Ovary (tissue), 10 donors: ENCODE measurements at places on chromosomes 2 and 18. TPM values are rescaled to one million over a fixed set of nuclear protein-coding genes. Genes with fewer than 3 reads are reported as not detected.

C1GALT1C1L gene
- not detected for total RNA-seq

MDH1B gene
- 0.83 TPM for total RNA-seq

CCBE1 gene
- total RNA-seq: 43.9 TPM

CLEC4F gene
- total RNA-seq: 0.22 TPM

MALL gene
- total RNA-seq: 0.63 TPM

GNLY gene
- 2.1 TPM for total RNA-seq

EGR4 gene
- not detected for total RNA-seq

GRCh38 chr2:171512014-171512413 lies 10.3 kb upstream of the CYBRD1 start:
- H3K27me3 ChIP-seq: no peaks in the 10 kb centered on the region
- H3K4me3 ChIP-seq: no peak overlapping the region
- H3K27ac ChIP-seq: no peak overlapping the region
- no peaks in the 10 kb centered on the region for H3K4me1 ChIP-seq
- H3K36me3 ChIP-seq: no peaks in the 10 kb centered on the region

GRCh38 chr18:8514409-8514808 lies 94.8 kb upstream of the RAB12 start:
- no peaks in the 10 kb centered on the region for H3K36me3 ChIP-seq
- DNase-seq: no peak
- H3K4me3 ChIP-seq: no peak overlapping the region
- H3K27ac ChIP-seq: no peak overlapping the region
- H3K27me3 ChIP-seq: no peaks in the 10 kb centered on the region

DNA sequence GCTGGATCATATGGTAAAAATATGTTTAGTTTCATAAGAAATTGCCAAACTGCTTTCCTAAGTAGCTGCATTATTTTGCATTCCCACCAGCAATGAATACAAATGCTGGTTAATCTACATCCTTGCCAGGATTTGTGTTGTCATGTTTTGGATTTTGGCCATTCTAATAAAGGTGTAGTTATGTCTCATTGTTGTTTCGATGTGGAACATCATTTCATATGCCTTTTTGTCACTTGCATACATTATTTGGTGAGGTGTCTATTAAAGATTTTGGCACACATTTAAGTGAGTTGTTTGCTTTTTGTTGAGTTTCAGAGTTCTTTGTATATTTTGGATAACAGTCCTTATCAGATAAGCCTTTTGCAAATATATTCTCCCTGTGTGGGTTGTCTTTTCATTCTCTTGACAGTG lies 299.2 kb upstream of the TFPI start:
- no peak for DNase-seq
- H3K27me3 ChIP-seq: no peaks in the 10 kb centered on the region
- H3K4me3 ChIP-seq: no peak overlapping the region
- no peaks in the 10 kb centered on the region for H3K36me3 ChIP-seq

- no peaks in the 10 kb centered on the region for H3K27me3 ChIP-seq
- H3K4me1 ChIP-seq: no peaks in the 10 kb centered on the region
- H3K4me3 ChIP-seq: no peak overlapping the region
- no peak for DNase-seq
- H3K36me3 ChIP-seq: no peaks in the 10 kb centered on the region
Observed at GRCh38 chr2:24058564-24059271, 9.2 kb downstream of the FKBP1B start.

DNA sequence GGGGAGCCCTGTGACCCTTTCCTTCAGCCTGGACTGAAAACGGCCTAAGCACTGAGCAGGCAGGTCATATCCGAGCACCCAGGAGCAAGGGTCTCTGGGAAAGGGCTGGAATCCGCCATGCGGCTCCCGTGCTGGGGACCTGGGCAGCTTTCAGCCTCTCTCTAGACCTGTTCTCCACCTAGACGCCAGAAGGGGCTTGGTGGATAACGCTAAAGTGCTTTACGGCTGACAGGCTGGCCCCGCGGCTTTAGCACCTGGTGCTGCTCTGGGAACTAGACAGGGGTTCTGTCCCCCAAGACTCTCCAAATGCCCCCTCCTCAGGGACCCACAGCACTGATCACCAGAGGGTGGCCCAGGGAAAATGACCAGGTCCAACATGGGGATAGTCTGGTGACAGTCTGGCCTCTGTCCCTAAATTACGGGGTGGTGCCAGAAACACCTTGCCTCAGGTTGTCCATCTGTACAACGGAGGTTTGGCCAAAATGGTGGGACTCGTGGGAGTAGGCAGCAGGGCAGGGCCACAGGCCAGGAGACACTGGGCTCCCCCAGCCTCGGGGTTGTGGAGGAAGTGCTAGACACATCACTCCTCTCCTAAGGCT lies 13.0 kb downstream of the SDC1 start:
- DNase-seq: no peak
- H3K4me1 ChIP-seq: peaks cover 11% of the 10 kb centered on the region
- H3K4me3 ChIP-seq: no peak overlapping the region

DNA sequence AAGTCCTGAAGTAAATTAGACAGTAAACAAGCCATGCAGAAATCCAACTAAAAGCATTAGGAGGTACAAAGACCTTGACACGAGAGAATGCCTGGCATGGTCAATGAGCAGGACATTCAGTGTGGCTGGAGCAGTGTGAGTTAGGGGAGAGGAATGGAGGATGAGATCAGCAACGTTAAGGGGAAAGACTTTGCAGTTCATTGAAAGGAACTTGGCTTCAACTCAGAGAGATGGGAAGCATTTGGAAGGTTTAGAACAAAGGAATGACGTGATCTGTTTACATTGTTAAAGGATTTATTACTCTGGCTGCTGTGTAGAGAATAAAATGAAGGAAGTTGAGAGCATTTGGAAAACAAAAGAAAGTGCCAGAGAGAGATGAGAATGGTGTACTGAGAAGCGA lies 621.3 kb downstream of the XIRP2 start:
- H3K27ac ChIP-seq: no peak overlapping the region
- no peak overlapping the region for H3K4me3 ChIP-seq
- DNase-seq: no peak
- no peaks in the 10 kb centered on the region for H3K36me3 ChIP-seq
- no peaks in the 10 kb centered on the region for H3K4me1 ChIP-seq

- H3K27ac ChIP-seq: no peak overlapping the region
- no peaks in the 10 kb centered on the region for H3K36me3 ChIP-seq
- no peaks in the 10 kb centered on the region for H3K4me1 ChIP-seq
Observed at GRCh38 chr2:665340-666073, 11.7 kb downstream of the TMEM18 start.

DNA sequence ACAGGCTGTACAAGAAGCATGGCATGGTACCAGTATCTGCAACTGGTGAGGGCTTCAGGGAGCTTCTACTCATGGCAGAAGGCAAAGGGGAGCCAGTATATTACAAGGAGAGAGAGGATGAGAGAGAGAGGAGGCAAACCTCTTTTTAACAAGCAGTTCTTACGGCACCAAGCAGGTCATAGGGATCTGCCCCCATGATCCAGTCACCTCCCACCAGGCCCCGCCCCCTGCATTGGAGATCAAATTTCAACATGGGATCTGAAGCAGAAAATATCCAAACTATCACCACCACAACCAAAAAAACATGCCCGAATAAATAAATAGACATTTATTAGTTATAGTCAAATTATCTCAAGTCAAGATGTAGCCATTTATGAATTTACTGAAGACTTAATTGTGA lies 14.5 kb upstream of the SLC35F5 start:
- no peak overlapping the region for H3K4me3 ChIP-seq
- no peak for DNase-seq
- no peaks in the 10 kb centered on the region for H3K27me3 ChIP-seq
- no peak overlapping the region for H3K27ac ChIP-seq
- no peaks in the 10 kb centered on the region for H3K36me3 ChIP-seq

- H3K4me1 ChIP-seq: no peaks in the 10 kb centered on the region
- no peak overlapping the region for H3K4me3 ChIP-seq
- no peak overlapping the region for H3K27ac ChIP-seq
Observed at GRCh38 chr2:204039298-204039838, 102.8 kb downstream of the ICOS start.

DNA sequence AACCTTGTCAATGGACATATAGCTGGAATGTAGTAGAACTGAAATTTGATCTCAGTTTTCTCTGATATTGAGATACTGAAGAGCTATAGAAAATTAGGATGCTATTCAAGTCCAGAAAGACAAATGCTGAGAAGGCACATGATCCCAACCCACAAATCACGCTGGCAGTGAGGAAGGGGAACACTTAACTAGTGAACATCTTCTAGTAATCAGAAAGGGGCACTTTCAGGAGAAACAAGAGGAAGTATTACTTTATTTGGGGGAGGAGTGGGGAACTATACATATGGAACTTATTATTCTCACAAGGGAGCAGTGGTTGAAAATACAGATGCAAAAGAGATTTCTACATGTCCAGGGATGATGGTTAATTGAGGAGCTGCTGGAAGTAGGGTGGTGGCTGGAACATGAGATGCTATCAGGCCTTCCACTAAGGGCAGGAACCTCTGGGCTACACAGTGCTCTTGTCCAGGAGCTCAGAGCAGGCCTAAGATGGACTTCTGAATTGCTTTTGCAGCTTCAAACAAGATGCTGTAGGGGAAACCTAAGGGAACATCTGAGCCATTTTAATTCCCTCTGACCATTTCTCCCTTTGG lies 79.3 kb downstream of the TGFA start:
- no peaks in the 10 kb centered on the region for H3K27me3 ChIP-seq
- H3K36me3 ChIP-seq: no peaks in the 10 kb centered on the region
- no peak for DNase-seq
- H3K4me3 ChIP-seq: no peak overlapping the region

DNA sequence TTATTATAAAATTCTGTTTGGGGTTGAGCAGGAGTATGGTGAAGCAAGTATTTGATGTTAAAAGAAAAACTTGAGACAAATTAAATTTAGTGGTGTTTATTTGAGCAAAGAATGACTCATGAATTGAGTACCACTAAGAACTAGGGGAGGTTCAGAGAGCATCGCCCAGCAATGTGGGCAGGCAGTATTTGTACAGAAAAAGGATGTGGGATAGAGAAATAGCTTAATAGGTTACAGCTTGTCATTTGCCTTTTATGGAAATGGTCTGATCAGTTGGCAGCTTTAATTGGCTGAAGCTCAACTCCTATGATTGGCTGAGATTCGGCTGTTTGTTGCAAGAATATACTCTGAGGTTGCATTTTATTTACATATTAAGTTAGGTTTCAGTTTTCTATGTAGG lies 68.2 kb downstream of the LRATD1 start:
- H3K4me1 ChIP-seq: no peaks in the 10 kb centered on the region
- no peak overlapping the region for H3K27ac ChIP-seq
- H3K4me3 ChIP-seq: no peak overlapping the region
- H3K27me3 ChIP-seq: no peaks in the 10 kb centered on the region
- no peak for DNase-seq
- no peaks in the 10 kb centered on the region for H3K36me3 ChIP-seq

- no peaks in the 10 kb centered on the region for H3K36me3 ChIP-seq
- no peak overlapping the region for H3K4me3 ChIP-seq
- no peaks in the 10 kb centered on the region for H3K27me3 ChIP-seq
- no peak for DNase-seq
Observed at GRCh38 chr2:199756211-199756610, 94.8 kb downstream of the FTCDNL1 start.

DNA sequence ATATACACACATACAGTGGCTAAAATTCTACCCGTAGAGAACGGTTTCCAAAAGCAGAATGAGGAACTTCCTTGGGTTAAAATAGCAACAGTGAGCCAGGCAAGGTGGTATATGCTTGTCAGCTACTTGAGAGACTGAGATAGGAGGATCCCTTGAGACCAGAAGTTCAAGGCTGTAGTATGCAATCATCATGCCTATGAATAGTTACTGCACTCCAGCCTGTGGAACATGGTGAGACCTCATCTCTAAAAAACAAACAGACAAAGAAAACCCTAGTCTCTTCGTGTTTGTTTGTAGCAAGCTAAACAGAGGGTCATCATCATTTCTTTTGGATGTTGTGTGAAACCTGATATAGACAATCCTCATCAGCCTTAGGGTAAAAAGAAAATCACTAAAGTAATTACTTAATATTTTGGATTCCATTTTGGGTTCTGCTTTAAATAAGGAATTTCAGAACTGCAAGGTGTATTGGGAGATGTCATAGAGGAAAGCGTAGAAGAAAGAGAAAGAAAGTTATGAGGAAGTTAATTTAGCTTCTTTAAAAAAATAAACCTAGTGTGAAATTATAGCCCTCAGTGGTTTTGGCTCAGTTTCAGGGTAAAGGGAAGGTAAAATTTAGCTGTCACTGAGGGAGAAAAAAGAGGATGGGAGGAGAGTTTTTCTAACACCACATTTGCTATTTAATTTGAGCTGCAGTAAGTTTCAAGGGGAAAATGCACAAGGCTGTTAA lies 46.5 kb downstream of the PLEK start:
- no peaks in the 10 kb centered on the region for H3K36me3 ChIP-seq
- H3K4me3 ChIP-seq: no peak overlapping the region
- no peak overlapping the region for H3K27ac ChIP-seq
- DNase-seq: no peak
- H3K27me3 ChIP-seq: no peaks in the 10 kb centered on the region
